Stimulated activated CD4-positive, alpha-beta T cell treated with anti-CD3 and anti-CD28 coated beads, Interleukin-15, amount 100 ng/mL, for 1 hour (primary cell): ENCODE measurements at places on chromosomes 4 and X.

GRCh38 chr4:140947506-140947905, 185.8 kb downstream of the RNF150 start:
- DNase-seq: no peak

GRCh38 chrX:134752981-134753717, 94.9 kb upstream of the PLAC1 start:
- DNase-seq: no peak

DNA sequence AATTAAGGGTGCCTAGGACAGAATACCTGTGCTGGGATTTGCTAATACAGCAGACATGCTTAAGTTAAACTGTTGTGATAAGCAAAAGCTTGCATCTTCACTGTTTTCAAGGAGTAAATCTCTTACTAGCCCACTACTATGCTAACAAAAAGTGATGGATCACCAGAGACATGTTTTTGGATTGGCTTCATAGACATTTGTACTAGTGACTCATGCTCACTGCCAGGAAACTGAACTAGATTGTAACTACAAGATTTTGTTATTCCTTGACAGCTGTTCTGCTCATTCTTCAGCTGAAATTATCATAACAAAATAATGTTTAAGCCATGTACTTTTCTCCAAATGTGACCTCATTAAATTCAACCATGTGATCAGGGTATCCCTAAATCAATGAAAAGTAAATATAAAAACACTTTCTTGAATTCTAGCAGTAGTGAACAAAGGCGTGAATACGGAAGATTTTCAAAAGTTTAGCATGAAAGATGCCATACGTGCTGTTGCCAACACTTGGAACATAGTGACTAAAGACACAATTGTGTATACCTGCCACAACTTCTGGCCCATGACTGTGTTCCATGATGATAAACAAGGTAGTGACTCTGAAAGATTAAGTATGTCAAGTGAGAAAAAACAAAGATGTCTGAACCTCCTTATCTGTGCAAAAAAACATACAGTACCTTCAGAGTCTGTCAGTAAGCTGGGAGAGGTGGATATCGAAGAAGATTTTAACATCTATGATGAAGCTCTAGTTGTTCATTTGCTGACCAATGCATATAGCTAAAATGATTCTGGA, 154.0 kb downstream of the BTC start:
- DNase-seq: no peak

DNA sequence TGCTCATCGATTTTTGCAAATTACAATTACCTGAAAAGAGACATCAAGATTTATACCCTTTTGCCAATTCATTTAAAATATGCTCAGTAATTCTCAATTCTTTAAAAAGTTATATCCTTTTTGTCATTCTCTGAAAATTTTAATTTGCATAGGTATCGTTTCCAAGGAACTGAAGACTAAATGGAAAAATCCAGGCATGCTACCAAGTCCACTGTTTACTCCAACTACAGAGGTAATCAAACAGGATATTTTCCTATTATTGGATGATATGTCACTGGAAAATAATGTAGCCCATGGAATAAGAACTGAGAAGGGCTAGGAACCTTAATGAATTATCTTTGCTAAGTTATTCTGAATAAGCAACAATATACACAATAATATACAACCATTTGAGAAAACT, 132.7 kb downstream of the THOC2 start:
- DNase-seq: no peak

- DNase-seq: no peak
Observed at GRCh38 chr4:122531514-122531913, 75.0 kb upstream of the IL2 start.

DNA sequence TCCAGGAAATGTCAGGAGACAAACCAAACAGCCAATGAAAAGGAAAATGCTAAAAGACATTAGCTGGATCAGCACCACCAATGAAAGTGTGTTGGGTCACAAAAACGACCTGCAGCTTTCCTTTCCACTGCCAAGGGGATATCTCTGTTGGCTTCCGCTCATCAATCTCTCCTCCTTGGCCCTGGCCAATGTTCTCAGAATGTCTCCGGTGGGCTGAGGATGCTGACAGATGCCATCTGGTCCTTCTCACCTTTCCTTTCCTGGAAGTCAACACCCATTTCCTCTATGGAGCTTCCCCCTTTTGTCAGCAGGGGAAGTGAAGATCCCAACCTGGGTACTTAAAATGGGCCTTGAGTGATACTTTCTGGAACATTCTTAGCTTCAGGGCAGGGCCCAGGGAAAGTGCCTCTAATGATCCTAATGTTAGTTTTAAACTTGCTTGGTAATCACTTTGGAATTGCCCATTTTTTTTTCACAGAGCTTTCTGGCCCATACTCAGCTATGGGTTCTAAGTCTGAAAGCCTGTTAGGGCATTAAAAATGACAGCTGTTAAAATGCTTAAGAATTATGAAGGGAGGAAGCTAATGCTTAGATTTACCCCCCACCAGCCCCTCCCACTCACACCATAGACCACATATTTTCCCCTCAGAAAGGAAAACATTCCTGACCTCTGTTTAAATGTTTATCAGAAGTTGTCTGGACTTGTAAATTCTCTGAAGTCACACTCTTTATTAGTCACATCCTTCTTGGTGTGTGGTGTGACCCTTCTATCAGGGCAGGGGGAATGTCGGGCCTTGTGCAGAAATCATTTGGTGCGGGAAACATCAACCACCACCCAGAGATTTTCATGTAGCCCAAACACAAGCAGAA, 29.2 kb downstream of the IGFBP7 start:
- no peak for DNase-seq
